ENCODE measurements at places on chromosomes 11 and 22.

DNA sequence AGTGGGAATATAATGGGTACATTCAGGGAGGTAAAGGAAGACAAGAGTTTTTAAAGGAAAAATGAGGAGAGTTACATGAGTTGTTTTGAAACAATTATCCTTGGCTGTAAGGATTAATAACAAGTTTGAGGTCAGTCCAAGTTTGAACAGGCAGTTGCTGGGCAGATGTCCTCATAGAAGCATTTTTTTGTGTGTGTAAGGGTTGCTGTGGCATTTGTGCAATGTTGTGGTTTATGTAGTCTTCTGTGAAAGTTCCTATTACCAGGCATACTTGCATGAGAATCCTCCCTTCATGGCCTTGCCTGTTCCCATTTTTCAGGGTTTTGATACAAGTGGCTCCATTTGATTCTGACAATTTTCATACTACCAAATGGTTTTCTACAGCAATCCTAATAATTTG is 400.2 kb downstream of the KCNA4 start:
- DNase-seq: no peak

- no peak for DNase-seq
Measured at GRCh38 chr11:104104664-104105063, 59.3 kb downstream of the PDGFD start.

GRCh38 chr22:33889748-33890147 is 30.5 kb downstream of the LARGE1 start:
- DNase-seq: no peak

DNA sequence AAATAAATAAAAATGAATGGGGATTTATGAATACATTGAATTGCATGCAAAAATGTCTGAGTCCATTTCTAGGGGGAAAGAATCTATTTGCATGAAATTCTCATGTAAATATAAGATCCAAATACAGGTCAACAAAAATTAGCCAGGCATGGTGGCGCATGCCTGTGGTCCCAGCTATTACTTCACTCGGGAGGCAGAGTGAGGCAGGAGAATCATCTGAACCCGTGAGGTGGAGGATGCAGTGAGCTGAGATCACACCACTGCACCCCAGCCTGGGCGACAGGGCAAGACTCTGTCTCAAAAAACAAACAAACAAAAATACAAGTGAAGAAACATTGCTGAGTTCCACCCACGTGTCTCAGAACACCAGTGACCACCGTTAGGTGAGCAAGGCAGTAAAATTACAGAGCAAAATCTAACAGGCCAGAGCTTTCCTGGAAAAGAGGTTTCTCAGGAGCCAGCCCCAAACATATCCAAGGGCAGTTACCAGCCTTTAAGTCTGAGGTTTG is 17.3 kb downstream of the PACSIN2 start:
- no peak for DNase-seq

GRCh38 chr11:69588270-69588669 is 52.7 kb upstream of the CCND1 start:
- DNase-seq: no peak

DNA sequence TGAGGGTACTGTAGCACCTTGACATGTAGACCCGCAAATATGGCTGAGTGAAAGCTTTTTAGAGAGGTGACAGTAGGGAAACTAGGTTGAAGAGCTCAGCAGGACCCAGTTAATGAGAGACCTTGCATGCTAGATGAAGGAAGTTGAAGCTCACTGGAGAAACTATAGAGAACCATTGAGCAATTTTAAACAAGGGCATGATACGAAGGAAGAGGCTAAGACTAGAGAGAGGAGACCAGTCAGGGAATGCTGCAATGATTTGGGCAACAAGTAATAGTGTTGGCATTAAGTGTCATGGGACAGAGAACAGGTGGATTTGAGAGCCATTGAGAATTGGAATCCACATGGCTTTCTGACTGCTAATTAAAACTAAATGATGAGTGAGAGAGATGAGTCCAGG is 4.1 kb downstream of the OLFML1 start:
- no peak for DNase-seq

GRCh38 chr22:19109198-19110063 is 12.8 kb downstream of the DGCR2 start:
- no peak for DNase-seq

DNA sequence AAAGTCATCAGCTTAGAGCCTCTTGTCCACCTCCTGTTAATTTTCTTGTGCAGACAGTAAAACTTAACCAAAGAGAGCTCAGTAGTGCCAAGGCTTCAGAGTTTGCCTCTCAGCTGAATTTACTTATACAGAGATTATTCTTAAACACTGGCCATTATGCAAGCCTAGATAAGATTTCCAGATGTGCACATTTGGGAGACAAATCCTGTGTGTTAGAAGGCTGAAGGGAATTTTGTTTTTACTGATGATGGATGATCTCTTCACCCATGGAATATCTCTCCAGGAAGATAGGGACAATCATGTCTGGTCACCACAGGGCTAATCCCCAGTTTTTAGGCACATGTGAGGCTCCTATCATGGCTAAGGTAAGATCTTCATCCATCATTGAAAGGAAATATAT is 157.6 kb upstream of the FAT3 start:
- DNase-seq: no peak

DNA sequence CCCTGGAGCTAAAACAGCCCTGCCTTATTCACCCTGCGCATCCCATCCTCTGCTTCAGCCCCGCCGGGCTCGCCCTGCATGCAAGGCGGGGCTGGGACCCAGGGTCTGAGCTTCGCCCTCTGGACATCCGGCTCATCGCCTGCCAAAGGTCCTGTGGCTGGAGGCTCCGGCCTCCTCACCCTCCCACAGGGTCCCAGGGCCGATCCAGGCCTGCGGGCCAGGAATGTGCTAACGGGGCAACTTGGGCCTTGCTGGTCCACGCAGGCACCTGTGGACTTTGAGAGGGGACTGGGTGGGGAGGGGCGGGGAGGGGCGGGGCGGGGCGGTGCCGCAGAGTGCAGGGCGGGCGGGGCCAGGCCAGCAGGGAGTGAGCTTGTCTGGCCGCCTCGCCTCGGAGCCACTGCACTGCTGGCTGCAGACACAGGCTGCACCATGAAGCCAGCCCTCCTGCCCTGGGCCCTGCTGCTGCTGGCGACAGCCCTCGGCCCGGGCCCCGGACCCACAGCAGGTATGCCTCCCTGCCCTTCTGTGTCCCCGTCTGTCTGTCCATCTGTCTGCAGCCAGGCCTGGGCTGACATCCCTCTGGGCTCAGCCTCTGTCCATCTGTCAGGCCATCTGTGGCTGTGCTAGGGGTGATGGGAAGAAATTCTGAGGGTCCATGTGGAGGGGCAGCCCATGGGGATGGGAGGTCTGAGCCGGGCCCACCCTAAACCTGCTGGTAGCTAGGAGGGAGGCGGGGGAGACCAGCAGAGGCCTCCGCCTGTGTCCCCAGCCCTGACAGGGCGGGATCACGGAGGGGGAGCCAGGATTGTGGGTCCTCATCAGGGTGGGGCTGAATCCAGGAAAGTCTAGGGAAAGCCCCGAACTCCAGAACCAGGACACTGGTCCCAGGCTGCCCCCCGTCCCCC is at the start of gene SUSD2:
Gene SUSD2, plus strand, starts transcription at position 400 of the 908 bp plus-strand sequence. Its CDS starts 33 bp downstream, at position 433.
- DNase-seq: no peak

- DNase-seq: no peak
Measured at GRCh38 chr11:10986006-10986405, 128.2 kb upstream of the ZBED5 start.

DNA sequence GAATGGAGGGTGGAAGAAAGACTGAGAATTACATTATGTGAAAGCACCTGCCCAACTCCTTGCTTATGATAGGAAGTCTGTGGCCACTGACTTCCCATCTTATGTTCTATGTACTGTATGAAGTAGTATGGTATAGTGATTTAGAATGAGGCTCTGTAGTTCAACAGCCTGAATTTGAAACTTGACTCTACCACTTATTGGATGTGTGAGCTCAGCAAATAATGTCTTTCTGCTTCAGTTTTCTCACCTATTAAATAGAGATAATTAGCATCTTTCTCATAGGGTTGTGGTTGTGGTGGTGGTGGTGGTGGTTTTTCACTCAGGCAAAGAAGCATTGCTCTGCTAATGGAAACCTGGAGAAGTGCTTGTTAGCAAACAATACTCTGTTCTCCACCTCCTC is 121.6 kb downstream of the PAX6 start:
- DNase-seq: no peak

- no peak for DNase-seq
Measured at GRCh38 chr11:118853678-118854077, 30.0 kb upstream of the CXCR5 start.

DNA sequence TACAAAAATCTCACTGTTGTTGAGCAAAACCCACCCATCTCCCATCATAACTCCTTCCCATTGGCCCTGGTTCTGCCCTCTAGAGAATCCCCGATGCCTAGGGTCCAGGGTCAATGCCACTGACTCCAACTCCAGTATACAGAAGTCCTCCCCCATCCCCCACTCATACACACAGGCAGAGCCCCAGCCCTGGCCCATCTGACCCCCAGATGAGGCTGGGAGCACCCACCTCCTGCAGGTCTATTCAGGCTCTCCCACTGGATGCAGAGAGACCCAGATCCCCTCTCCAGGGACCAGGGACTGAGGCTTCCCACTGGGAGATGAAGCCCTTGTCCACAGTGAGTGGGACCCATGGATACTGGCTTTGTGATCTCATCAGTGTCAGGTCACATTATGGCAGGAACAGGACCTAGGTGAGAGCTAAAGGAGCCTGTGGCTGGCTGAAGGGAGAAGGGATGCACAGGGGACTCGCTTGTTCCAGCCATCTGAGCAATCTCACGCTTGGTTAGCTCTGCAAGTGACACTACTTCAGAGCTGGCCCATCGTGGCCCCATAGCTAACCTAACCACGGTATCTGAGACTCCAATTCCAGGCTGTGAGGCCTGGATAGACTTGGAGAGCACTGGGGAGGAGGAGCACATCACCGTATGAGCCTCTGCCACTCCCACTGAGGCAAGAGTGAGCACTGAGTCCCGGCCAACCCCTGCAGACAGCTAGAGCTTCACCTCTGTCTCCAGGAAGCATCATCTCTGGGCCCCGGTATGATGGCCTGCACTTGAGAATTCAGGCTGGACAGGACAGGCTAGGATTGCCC is 35.7 kb downstream of the TRIM29 start:
- DNase-seq: no peak

DNA sequence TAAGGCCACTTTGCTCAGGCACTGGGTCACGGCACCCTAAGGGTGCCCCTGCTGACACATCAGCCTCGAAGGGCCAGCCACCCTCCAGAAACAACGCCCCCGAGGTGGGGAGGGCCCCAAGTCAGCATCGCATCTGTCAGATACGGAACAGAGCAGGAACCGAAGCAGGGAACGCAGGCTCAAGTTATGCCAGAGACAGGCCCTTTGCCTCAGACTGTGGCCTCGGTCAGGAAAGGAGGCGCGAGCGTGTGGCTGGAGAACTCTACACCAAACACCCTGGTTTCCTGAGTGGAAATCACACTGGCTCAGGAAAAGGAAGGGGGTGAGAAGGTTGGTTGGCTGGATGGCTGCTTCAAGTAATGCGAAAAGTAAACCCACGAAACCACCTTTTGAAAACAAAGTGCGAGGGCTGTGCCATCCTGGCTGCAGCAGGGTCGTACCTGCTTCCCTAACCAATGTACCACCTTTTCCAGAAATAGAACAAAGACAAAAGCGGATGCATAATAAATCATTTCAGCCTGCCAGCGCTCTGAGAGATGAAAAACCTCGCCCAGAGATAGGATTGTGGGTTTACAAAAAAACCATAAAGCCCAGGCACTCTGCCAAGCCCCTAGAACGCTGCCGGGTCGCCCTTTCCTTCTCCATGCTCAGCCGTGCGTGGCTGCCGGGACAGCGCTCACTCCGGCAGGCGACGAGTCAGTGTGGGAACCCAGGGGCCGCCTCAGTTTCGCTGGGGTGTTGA is 38.6 kb downstream of the TRMU start:
- DNase-seq: no peak

- no peak for DNase-seq
Measured at GRCh38 chr11:44525473-44526252, 39.8 kb upstream of the CD82 start.

- no peak for DNase-seq
Measured at GRCh38 chr11:2390725-2391151, 9.8 kb upstream of the TSSC4 start.

DNA sequence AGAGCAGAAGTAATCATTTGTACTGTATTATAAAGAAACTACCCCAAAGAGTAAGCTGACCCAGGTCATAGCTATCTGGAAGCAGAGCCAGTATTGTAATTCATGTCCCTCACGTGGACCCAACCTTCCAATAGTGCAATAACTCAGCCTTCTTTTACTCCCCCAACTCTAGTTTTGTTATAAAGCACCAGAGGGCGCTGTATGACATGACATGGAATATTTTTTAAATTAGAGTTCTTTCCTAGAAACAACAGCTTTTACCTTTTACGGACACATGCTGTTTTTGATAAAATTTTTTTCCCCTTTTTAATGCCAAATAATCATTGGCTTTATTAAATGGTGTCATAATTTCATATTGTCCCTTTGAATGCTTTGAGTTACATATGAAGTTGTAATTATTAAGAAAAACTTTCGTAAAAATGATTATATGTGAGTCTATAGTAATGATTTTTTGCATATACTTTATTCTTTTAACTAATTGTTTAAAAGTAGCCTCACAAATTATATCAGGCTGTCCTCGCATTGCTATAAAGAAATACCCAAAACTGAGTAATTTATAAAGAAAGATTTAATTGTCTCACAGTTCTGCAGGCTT is 76.9 kb downstream of the DKK3 start:
- DNase-seq: no peak

DNA sequence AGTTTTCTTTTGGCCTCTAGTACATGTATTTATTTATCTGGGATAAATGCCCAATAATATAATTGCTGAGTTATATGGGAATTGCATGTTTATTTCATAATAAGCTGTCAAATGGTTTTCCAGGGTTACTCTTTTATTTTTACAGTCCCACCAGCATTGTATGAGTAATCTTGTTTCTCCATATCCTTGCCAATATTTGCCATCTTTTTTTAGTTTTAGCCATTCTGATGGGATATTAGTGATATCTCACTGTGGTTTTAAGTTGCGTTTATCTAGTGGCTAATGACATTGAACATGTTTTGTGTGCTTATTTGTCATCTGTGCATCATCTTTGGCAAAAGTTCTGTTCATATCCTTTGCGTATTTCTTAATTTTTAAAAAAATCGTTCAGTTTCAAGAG is 372.8 kb upstream of the CCDC179 start:
- DNase-seq: no peak

DNA sequence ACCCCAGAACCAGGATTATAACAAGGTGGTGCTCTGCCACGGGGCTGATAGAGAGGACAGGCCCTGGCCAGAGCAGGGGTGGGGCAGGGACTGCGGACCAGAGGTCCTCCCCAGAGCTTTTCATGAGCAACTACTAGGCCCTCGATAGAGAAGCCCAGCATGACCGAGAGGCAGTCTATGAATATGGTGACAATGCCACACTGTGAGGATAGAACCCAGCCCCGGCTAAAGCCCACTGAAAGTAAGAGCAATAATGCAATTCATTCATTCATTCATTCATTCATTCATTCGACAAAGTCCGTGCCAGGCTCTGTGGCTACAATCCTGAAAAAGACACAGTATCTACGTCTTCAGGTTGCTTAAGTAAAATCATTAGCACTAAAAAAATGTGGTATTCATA is 35.6 kb upstream of the CD5 start:
- no peak for DNase-seq

Measured in stimulated activated naive CD8-positive, alpha-beta T cell treated with anti-CD3 and anti-CD28 coated beads, Interleukin-15, Interleukin-2, amounts not matched to agents 100 U/mL and 50 U/mL, for 24 hours (primary cell).